ENCODE measurements at places on chromosomes 7 and 10. TPM values are rescaled to one million over a fixed set of nuclear protein-coding genes. Genes with fewer than 3 reads are reported as not detected.
A peak's percentile ranks its signal among the peaks of the same experiment; 100 is the strongest.

Gene CDHR3
- total RNA-seq = 9.5 TPM

Gene COL28A1
- total RNA-seq = 0.17 TPM

Gene OR9A2
- not detected for total RNA-seq

Gene CAV1
- 79.9 TPM for total RNA-seq

Gene COBL
- 4.2 TPM for total RNA-seq

Gene WDFY4
- not detected for total RNA-seq

Gene SPDYE6
- total RNA-seq = not detected

Gene TMEM225B
- total RNA-seq = 0.52 TPM

DNA sequence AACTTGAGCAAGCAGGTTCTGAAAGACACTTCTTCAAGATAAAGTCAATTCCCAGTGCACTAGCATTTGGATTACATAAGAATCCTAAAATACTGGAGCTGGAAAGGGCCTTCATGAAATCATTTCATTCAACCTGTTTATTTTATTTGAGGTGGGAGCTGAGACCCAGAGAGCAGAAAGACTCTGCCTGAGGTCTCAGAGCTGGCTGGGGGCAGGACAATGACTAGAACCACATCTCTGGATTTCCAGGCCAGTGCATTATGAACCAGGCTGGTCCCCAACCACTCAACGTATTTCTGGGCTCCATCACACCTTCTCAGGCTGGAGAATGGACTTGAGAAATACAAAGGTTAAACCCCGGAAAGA lies 8.4 kb downstream of the ANXA11 start:
- DNase-seq = peak; percentile 3

DNA sequence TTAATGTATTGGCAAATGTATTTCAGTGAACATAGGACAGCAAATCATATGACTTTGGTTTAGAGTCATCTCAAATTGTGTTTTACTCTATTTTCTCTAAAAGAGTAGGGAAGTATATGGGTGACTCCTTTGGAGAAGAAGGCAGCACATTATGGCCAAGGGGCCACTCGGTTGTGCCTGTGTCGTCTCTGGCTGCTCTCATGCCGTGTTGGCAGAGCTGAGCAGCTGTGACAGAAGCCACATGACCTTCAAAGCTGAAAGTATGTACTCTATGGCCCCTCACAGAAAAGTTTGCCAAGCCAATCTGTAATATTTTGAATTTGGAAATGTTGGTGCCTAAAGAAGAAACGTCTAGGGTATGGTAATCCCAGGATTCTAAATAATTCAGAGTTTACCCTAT lies 47.5 kb downstream of the TASOR2 start:
- no peak for DNase-seq

- no peak for DNase-seq
These were observed 226.5 kb downstream of the DKK1 start for GRCh38 chr10:52540479-52540984.

GRCh38 chr10:5464546-5464945 lies 34.8 kb downstream of the CALML5 start:
- no peak for DNase-seq

DNA sequence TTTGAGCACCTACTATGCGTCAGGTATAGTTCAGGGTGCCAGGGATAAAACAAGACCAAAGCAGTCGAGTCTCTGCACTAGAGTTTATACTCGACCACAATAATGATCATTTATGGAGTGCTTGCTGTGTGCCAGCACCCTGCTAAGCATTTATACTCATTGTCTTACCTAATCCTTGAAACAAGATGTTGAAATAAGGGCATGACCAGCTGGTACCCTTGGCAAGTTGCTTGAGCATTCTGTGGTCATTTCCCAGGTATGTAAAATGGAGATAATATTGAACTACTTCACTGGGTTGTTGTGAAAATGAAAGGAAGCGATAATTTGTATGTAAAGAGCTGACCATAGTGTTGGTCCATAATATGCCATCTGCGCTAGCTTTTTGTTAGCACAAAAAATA lies 185.4 kb downstream of the CYP26A1 start:
- no peak for DNase-seq

GRCh38 chr7:153886506-153887441 lies 165.4 kb upstream of the DPP6 start:
- DNase-seq = peak; percentile 87

DNA sequence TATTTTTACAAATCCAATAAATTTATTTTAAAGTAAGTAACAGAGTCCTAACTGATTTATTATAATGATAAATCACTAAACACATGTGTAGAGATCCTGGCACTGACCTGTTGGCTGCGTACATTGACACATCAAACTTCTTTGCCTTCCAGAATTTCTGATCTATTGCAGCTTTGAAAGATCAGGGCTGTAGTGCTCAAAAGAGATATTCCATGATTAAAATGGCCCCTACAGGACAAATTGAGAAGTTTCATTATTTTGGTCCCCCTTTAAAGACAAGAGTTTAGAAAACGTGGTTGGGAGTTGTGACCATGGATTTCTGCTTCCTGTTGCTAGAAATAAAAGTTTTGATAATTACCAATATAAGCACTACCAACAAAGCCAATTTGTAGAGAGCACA lies 87.7 kb upstream of the PDK4 start:
- no peak for DNase-seq

GRCh38 chr10:133318494-133319127 lies 9.9 kb downstream of the ZNF511 start:
- peak; percentile 93 for DNase-seq

- no peak for DNase-seq
These were observed 18.0 kb downstream of the TAS2R40 start for GRCh38 chr7:143239813-143240212.

GRCh38 chr7:27804139-27804538 lies 64.2 kb downstream of the TAX1BP1 start:
- DNase-seq = no peak

- DNase-seq = no peak
These were observed 561.6 kb downstream of the GRM8 start for GRCh38 chr7:126690848-126691751.

- no peak for DNase-seq
These were observed 25.9 kb downstream of the DNAJB12 start for GRCh38 chr10:72328829-72329204.

GRCh38 chr7:107029061-107029763 lies 15.3 kb upstream of the PRKAR2B start:
- no peak for DNase-seq

DNA sequence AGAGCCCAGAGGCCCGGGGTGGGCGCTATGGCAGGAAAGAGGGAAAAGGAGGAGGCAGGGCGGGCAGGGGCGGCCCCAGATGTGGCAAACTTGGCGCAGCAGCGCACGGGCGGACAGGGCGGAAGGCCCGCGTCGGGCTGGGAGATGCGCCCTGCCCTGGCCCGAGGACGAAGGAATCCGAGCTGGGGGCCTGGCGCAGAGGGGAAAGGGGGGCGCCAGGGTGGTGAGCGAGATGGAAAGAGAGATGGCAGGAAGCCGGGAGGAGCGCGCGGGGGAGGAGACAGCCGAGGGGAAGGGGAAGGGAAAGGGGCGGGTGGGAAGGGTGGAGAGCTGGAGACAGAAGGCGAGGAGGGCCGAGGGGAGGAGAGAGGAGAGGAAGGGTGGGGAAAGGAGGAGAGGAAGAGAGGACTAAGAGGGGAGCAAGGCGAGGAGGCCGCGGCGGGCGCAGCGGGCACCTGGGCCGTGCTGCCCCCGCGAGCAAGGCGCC lies at the start of gene MARVELD1:
Gene MARVELD1, plus strand, starts transcription at position 392 of the 487 bp plus-strand sequence. CDS start 147 bp downstream, outside the sequence.
- peak; percentile 93 for DNase-seq

GRCh38 chr10:30392564-30392990 lies 41.4 kb upstream of the MAP3K8 start:
- DNase-seq = peak; percentile 93

Data from H7 (cell line).